NCI-H748 treated with DMSO at 0.1 percent for 48 hours (cell line): ENCODE measurements at places on chromosomes 6 and 20.

- no peak for DNase-seq
Measured at GRCh38 chr20:51356871-51357270, 185.6 kb downstream of the NFATC2 start.

- DNase-seq: no peak
Measured at GRCh38 chr20:21022925-21023324, 83.2 kb downstream of the LINC00237 start.

DNA sequence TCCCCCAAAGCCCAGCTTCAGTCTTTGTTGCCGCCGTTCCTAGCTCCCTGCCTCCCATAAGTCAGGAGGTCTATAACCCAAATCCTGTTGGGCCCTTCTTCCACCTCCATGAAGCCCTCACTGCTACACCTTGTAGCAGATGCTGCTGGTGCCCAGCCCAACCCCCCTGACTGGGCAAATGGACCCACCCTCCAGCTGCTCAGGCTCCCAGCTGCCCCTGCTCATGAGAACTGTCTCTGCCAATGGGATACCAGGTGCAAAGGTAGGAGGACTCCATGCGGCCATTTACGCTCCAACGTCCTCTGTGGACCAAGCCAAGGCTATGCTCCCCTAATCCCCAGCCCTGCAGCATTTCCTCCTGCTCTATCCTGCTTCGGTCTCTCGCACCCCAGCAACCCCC, 71.8 kb downstream of the JPH2 start:
- no peak for DNase-seq

DNA sequence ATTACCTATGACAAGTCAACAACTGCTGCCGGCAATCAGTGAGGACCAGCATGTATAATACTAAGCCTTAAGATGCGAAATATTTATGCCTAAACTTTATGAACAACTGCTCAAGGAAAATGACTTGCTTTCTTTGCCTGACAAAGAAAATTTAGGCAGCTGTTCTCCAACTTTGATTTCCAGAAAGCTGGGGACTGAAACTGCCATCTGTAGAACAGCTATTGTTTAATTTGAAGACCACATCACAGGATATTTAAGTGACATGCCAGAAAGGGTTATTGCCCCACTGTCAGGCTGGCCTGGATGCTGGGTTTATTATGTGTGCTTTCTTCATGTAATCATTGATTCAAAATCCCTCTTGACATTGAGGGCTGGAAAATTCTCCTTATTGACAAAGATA, 153.9 kb upstream of the ENPP5 start:
- DNase-seq: no peak

GRCh38 chr6:106063448-106063850, 22.7 kb upstream of the PRDM1 start:
- no peak for DNase-seq
